ENCODE measurements at places on chromosomes 16 and 17.
A peak's percentile ranks its signal among the peaks of the same experiment; 100 is the strongest.

DNA sequence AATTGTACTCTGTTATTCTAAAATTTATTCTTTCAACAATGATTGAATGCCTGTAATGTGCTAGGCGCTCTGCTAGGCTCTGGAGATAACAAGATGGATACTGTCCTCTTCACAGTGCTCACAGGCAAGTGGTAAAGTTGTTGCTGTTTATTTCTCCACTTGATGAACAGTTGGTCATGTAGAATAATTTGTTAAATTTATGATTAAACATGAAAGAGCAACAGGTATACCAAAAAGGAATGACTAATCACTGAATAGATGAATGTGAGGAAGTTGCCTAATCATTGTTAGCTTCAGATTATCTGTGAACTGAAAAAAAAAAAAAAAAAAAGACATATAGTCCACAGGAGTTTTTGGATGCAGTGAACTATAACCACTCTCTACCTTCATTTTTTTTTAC, 62.3 kb downstream of the NFATC3 start:
- DNase-seq, result no peak

GRCh38 chr17:51057534-51057933, 63.1 kb downstream of the SPAG9 start:
- DNase-seq, result no peak

DNA sequence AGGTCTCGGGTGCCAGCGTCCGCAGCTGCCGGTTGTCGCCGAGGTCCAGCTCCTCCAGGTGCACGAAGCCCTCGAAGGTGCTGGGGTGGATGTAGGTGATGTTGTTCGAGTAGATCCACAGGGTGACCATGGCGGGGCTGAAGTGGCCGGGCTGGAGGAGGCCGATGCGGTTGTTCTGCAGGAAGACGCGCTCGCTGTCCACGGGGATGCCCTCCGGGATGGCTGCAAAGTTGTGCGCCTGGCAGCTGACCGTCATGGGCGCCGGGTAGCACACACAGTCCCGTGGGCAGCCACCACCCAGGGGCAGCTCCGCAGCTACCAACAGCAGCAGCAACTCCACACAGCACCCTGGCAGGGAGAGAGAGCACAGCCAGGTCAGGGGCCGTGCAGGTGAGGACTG, 87.7 kb downstream of the RTN4RL1 start:
- no peak for DNase-seq

GRCh38 chr16:29230671-29231096, 175.8 kb downstream of the NPIPB11 start:
- no peak for DNase-seq

DNA sequence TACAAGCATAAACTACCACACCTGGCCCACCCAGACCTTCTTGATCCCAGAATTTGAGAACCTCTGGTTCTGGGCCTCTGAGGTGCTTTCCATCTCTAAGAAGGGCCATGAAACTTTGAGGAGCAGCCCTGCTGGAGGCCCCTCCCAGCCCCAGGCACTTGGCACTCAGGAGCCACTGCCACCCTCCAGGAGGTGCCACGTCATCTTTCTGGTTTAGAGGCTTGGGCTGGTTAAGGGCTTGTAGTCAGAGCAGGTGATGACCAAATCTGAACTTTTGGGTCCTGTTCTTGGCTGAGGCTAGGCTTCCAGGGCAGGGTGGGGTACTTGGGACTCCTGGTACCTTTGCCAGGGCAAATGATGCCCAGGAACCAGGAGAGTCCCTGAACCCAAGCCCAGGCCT, 13.8 kb upstream of the DLX4 start:
- DNase-seq, result no peak

- DNase-seq, result no peak
Measured at GRCh38 chr17:10547351-10547750, 2.1 kb downstream of the MYH2 start.

DNA sequence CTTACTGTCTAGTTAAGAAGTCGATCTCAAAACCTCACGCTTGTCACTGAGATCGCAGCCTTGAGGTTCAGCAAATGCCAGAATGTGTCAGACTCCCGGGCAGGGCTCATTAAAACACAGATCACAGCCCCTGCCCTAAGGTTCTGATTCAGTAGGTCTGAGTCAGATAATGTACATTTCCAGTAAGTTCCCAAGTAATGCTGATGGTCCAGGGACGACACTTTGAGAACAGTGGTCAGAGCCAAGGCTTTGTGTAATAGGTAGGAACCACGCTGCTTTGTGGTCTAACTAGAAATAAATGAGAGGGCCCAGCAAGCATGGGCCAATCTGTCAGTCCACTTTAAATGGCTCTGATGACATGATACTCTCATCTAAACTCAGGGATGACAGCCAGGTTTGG, 228.6 kb downstream of the ZFHX3 start:
- no peak for DNase-seq

DNA sequence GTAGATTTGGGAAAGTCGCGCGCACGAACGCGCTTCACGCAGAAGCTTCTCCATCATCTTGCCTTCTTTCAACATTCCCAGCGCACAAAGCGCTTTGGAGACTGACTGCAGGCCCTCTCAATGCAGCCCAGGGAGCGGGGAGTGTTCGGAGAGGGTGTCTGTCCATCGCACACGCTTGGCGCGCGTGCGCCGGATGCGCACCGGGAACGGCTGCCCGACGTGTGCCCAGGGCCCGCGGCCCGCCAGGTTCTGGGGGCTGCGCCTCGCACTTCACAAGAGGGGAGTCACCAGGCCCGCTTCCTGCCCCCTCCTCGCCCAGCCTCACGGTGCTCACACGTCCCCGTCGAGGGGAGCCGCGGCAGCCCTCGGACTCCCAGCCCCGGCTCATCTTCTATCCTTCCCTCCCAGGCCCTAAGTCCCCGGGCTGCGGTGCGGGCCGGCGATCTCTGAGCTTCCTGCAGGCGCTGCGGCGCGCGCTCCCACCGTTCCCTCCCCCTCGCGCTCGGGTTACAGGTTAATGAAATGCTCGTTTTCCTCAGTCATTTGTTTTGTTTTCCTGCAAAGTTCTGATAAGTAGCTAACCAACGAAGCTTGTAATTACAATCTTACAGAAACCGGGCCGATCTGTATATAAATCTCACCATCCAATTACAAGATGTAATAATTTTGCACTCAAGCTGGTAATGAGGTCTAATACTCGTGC, 2.8 kb upstream of the IRX3 start:
- no peak for DNase-seq

GRCh38 chr16:11355862-11356261, 10.6 kb downstream of the RMI2 start:
- DNase-seq, result no peak

DNA sequence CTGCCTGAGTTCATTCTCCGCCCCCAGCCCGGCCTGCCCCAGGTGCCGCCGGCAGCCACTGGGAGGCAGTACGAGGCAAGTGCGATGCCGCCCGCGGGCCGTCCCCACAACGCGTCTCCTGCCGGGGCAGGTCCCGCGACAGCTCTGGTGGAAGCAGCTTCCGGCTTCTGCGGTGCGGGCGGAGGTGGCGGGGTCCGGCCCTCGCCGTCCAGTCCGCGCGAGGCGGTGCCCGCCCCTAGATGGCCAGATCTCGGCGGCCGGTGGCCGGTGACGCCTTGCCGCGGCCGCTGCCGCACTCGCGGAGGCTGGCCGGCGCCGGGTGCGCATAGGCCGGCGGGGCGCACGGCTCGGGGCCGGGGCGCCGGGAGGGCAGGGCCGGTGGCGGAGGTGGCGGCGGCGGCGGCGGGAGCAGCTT, 1.8 kb downstream of the GJD3 start:
- DNase-seq, result no peak

DNA sequence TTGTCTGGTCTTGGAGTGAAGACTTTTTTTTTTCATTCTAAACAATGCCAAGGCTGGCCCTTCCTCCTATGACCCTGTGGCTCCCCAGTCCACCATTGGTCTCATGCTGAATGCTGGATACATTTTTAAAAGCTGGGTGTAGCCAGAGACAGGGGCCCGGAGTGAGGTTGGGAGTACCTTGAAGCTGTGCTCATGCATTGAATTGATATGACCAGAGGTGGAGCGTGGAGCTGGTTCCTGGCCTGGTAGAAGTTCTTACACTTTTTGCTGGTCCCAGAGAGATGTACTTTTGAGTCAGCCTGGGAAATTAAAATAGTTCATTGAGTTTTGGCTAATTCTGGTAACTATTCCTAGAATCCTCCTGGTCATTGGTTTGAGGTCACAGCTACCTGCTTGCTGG, 83.6 kb downstream of the CMIP start:
- no peak for DNase-seq

- DNase-seq, result no peak
Measured at GRCh38 chr16:70750893-70751467, 50.0 kb downstream of the VAC14 start.

GRCh38 chr17:40086150-40087044, 14.0 kb downstream of the NR1D1 start:
- DNase-seq, result peak; percentile 52

DNA sequence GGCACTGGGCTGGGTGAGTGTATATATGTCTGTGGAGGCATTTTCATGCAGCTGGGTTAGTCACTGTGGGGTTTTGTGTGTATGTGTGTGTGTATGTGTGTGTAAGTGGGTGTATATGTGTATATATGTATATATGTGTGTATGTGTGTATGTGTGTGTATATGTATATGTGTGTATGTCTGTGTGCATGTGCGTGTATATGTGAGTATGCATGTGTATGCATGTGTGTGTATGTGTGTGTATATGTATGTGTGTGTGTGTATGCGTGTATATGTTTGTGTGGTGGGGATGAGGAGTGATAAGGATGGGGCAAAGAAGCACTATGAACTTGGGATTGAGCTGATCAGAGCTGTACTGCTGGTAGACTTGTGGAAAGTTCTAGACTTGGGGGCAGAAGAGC, 29.0 kb upstream of the PLLP start:
- DNase-seq, result no peak

DNA sequence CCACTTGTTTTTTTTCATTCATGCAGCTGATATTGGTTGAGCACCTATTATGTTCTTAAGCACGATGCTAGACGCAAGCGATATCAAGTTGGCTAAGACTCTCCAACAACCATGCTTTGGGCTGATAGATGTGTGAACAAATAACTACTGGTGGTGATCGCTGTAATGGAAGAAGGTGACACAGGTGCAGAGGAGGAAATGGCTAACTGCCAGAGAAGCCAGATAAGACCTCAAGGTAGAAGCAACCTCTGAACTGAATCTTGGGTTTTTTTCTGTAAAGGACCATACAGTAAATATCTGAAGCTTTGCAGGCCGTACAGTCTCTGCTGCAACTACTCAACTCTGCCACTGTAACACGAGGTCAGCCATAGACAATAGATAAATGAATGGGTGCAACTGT, 97.9 kb downstream of the C17orf67 start:
- no peak for DNase-seq

GRCh38 chr17:40545660-40546059, 19.6 kb downstream of the CCR7 start:
- DNase-seq, result no peak

- DNase-seq, result peak; percentile 54
Measured at GRCh38 chr17:75749545-75750389, 15.2 kb downstream of the GALK1 start.

DNA sequence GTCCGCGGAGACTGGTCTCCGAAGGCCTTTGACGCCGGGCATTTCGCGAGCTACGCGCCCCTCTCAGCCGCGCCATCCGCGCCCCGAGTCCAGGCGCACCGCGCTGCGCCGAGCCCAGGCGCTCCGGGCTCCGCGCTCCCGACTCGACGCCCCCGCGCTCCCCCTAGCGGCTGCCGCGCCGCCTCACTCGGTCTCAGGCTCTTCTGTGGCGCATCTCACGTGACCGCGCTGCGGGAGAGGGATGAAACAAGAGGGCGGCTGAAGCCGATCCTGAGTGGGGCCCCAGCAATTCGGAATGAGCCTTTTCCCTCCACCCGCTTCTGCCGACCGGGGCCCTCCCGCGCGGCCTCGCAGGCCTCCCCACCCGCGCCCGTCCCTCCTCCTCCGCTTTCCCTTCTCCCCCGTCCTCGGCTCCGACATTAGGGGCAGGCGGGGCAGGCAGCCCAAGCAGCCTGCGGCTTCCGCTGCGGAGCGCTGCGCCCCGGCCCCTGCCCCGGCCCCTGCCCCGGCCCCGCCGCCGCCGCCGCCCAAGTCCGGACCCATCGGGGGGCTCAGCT, 42.5 kb upstream of the AMZ2 start:
- peak; percentile 86 for DNase-seq

GRCh38 chr16:89363621-89364393, 126.6 kb downstream of the ANKRD11 start:
- no peak for DNase-seq

DNA sequence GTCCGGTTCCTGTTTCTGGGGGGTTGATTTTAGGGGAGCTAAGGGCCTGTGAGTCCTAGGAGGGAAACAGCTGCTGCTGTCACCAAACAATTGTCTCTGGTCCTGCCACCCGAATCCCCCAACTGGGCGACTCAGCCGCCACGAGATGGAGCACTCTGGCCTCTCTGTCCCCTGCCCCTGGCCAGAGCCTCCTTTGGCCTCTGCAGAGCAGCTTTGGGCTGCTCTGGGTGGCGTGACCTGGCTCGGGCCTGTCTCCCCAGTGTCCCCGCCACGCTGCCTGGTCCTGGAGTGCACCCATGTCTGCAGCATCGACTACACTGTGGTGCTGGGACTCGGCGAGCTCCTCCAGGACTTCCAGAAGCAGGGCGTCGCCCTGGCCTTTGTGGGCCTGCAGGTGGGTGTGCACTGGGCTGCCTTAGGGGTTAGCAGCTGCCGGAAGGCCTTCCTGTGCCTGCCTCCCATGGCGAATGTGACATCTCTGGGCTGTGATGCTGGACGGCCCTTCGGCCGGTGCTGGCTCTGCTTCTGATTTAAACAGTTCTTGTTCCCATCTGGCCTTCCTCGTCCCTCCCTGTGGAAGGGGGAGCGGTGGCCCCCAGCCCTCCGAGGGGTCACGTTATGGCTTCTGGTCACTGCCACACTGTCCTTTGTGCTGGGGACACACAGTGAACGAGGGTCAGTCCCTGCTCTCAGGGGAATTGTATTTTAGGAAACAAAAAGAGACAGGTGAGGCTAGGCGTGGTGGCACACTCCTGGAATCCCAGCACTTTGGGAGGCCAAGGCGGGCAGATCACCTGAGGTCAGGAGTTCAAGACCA, 11.6 kb upstream of the RNF213 start:
- DNase-seq, result no peak

DNA sequence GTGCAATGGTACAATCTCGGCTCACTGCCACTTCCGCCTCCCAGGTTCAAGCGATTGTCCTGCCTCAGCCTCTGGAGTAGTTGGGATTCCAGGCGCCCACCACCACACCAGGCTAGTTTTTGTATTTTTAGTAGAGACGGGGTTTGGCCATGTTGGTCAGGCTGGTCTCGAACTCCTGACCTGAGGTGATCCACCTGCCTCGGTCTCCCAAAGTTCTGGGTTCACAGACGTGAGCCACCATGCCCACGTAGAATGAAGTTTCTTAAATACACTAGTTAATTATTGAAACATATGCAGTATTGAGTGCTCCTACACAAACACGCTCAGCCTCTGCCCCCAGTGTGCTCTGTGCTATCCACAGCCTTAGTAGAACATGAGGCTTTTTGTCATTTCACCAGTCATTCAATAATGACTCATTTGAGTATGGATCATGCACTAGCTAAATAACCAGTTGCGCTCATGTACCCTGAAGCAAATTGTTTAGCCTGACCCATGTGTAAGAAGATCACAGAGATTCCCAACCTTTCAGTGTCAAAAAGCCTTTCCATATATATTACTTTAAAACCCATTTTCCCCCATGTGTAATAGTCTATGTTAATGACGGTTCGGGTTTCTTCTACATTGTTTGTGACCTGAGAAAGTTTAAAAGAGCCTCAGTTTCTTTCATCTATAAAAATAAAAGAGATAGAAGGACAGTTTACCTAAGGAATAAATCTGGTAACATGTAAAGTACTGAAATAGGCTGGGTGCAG, 49.7 kb downstream of the TUBD1 start:
- DNase-seq, result no peak

- no peak for DNase-seq
Measured at GRCh38 chr16:66382171-66382965, 15.9 kb downstream of the CDH5 start.

Measured in NCI-H1092 (cell line).